ENCODE measurements at places on chromosomes 13 and 19.

GRCh38 chr19:554817-555216, 11.0 kb downstream of the GZMM start:
- no peak for DNase-seq

DNA sequence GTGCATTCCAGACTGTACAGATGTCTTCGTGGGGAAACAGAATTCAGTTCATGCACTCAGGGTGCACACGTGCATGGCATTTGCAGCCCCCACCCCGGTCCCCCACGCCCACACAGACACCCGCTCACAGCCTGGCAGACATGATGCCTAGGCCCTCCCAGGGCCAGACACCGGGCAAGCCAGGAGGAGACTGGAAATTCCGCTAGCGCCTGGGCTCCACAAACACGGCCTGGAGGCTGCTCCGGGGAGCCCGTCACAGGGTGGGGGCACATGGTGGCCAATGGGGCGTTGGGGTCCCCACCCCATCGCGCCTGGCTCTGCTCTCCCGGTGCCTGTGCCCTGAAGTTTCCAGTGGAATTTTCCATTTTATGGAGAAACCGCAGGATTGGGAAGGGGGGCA, 3.6 kb downstream of the CILP2 start:
- DNase-seq = no peak

DNA sequence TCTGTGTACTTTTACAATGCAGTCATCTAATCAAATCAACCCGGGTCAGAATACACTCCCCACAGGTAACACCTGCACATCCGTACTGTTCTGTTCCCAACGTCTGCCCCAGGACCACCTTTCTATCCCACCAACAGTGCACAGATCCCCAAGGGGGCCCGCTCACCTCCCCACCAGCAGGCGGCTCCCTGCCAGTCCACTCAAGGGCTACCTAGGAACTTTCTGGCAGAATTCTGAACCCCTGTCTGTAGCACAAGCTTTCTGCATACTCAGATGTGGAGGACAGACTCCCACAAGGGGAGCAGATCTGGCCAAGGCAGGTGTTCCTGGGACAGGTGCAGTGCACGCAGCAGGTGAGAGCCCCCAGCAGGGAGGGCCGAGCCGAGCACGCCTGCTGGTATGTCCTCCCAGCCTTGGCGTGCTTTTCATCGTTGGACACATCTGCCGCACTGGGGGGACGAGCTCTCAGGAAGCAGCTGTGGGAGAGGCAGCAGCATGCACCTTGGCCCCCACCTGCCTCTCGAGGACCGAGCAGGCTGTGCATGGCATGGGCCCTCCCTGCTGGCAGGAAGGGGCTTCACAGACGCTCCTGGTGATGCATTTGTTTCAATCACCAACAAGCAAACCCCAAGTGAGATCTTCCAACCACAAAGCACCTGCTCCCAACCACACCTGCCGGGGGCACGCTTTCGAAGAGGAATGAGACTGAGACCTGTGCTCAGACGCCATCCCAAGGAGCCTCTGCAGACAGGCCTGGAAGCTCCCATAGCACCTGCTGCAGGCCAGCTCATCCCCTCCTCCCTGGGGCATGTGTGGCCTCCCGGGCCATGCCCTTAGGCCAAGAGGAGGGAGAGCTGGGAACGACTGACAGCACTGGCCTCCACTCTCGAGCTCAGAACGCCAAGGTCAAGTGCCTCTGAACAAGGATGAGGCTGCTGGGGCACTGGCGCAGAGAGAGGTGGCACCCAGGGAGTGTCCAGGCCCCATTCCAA, 35.9 kb downstream of the RAB20 start:
- peak; percentile 63 for DNase-seq

DNA sequence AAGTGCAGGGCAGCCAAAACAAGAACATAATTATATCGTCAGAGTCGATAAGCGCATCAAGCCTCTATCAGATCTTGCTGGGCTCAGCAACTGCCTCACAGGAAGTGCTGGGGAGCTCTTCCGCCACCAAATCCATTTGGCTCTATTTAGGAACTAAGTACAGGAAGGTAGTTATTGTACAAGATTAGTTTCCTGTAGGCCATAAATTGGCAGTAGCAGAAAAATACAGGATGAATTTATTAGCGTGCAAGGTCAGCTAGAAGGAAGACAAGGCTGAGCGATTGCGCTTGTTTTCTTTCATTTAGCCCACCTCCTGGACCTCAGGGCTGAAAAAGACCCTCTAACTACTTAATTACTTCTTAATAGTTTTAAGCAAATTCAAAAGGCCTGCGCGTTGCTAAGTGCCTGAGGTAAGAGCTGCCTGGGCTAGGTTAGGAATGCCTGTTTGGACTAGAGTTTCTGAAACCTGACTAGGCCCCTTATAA, 118.5 kb downstream of the IRS2 start:
- no peak for DNase-seq

GRCh38 chr19:35569281-35569781, 5.9 kb upstream of the ATP4A start:
- DNase-seq = no peak

GRCh38 chr19:18894254-18895037, 1.5 kb downstream of the CERS1 start:
- DNase-seq = no peak

GRCh38 chr13:33153421-33154404, 131.8 kb downstream of the STARD13 start:
- no peak for DNase-seq

DNA sequence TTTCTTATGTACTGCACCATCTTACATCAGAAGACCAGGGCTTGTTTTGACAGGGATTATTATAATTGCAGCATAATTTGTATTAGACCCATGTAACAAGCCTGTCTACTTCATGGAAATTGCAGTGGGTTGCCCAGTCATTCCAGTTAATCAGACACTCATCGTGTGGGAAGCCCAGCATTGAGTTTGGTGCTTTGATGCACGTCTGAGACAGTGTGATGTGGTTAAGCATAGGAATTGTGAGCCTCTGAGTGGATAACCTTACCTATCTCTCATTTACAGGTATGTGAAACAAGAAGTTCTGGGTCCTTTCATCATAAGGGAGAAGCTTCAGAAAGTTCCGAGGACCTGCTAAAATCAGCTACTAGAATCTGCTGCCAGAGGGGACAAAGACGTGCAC, 12.8 kb downstream of the RGCC start:
- DNase-seq = no peak

- DNase-seq = no peak
Measured at GRCh38 chr13:67664502-67664901, 434.4 kb upstream of the PCDH9 start.

DNA sequence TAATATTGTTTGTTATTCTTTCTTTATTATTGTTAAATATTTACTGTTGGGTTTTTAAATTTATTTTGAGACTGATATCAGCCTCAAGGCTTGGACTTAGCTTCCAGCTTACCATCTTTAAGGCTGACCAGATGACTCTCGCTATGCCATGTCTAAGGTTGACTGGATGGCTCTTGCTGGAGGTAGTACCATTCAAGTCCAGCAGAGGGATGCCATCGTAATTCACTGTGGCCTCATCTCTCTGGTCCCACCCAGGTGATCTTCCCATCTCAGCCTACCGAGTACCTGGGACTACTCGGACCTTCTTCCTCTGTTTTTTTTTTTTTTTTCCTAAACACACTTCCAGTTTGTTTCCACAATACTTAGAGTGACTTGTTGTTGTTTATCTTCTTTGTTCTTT, 41.7 kb upstream of the ZNF91 start:
- no peak for DNase-seq

All from GM12891 (cell line).